ENCODE measurements at places on chromosomes 11 and 22.

- no peak for DNase-seq
Observed at GRCh38 chr11:128095466-128095981, 491.8 kb downstream of the ETS1 start.

GRCh38 chr22:50677493-50678217 lies 5.0 kb downstream of the SHANK3 start:
- no peak for DNase-seq

- DNase-seq: peak; percentile 70
Observed at GRCh38 chr11:58577555-58578135, 1.2 kb upstream of the ZFP91 start.

- DNase-seq: no peak
Observed at GRCh38 chr11:73271936-73272679, at the start of gene P2RY6. TSS of gene P2RY6 (plus strand) at chr11:73272338. CDS start at chr11:73296519, 24,181 bp downstream.

DNA sequence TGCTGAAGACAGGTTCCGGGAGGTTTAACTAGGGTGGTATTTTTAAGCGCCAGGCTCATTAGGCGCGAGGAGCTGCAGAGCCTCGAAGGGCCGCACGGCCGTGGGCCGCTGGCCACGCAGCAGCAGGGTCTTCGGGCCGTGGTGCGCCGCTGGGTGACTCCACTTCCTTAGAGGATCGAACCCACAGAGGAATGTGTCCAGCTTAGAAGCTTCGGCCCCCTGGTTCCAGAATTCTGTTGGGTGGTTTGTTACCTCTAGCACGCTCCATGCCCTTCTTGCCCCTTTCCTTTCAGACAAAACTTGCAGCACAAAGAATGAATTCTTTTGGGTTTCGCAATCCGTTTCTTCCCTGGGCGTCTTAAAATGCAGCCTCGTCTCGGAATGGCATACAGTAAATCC lies 773 bp upstream of the PATL1 start:
- DNase-seq: no peak

DNA sequence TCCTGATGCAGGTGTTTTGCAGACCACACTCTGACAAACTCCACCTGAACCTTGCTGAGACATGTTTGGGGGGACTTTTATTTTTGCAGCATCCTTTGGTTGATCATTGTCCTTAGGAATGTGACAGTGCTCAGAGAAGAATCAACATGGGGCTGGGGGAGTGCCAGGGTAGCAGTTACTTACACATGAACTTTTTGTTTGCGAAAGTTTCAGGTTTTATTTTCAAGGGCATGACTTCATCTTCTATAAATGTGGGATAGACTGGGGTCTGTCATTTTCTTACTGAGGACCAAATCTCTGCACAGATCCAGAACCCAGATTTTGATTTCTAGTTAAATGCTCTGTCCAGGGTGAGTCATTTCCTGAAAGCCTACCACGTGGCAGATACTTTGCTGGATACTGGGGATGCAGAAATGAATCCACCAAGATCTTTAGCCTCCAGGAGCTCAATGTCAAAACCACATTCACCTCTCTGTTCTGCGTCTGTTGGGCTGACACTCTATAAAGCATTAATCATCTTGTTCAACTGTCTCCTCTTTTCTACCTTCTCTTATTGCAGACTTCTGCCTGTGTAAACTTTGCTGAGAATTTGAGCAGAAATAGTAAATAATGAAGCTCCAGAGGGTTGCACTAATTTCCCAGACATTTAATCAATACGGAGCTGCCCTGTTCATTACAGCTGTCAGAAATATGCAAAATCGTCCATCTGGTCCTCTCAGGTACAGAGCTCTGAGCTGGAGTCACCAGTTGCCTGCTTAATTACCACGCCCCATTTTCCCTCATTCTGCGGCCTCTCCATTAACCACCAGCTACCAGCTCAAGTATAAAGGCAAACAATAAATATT lies 387.9 kb downstream of the MIAT start:
- no peak for DNase-seq

- DNase-seq: no peak
Observed at GRCh38 chr11:19890308-19890707, 177.7 kb downstream of the NAV2 start.

DNA sequence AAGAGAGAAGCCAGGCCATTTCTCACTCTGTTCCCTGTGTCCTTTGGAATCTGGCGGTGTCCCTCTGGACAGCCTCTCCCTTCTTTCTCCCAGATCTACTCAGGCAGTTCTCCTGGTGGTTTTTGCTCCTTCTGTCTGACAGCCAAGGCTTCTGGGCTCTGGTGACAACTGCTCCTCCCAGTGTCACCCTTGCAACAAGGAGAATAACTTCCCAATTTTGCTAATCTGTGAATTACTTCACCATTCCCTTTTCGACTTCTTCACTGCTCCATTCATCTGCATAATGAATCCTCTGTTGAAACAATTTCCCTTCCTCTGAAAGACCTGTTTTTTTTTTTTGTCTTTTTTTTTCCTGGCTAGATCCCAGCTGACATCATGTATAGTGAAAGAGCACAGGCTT lies 56.3 kb upstream of the PDE3B start:
- DNase-seq: no peak

DNA sequence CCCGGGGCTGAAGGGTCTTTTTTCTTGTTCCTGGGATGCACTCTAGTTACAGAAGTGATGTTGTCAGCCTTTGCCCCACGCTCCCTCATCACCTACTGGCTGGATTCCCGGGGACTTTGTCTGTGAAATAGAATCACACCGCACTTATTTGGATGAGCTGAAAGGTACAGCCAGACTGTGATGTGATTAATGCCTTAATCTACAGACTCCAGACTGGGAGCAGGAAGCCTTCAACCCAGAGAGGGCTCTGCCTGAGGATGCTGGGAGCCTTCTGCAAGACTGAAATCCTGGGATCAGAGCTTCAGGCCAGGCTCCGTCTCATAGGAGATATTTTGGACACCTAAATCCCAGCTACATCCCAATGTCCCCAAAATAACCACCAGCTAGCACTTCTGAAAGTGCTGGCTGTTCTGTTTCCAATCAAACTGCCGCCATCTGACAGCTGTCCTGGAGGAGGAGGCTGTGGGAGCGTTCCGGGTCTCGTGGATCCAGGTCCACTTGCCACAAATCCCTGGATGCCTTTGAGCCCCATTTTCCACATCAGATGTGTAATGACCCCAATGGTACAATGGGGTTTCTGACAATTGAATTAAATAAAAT lies 688.5 kb downstream of the TBC1D22A start:
- DNase-seq: no peak

DNA sequence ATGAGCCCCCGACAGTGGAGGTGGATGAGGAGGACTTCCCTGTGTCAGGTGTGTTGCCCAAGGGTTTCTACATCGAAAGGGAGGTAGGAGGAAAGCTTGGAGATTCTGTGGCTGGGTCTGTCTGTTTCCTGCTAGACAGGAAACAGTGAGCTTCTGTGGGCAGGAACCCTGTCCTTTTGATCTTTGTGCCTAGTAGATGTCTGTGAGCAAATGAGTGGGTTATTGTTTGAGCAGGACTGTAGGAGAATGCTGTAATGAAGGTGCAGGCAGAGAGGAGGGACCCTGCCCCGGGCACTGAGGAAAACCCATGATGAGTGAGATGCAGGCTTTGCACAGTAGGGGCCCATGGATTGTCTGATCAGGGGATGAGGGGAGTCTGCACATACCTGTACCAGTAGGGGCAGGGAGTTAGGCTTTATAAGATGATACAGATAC lies 14.0 kb downstream of the USP35 start:
- peak; percentile 58 for DNase-seq

- no peak for DNase-seq
Observed at GRCh38 chr11:95451261-95451660, 220.3 kb upstream of the SESN3 start.

DNA sequence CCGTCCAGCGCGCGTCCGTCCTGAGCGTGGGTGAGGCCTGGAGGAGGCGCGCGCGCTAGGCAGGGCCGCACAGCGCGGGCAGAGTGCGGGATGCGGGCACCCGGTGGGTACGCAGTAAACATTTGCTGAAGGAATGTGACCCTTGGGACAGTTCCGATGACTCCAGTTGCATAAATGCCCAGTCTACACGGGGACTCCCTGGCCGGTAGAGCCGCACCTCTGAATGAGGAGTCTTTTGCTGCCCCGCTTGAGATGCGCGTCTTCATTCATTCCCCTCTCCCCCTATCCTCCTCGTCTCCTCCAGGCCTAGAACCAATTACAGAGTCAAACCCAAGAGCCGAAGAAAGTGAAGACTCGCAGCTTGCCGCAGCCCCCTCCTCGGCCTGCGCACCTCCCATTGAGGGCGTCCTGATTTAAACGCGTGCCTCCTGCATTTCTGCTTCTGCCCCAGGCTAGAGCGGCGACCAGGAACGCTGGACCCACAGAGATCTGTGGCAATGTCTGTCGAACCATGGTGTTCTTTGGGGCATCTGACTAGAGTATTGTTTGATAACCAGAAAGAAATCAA lies 729 bp upstream of the CHKB start:
- no peak for DNase-seq

DNA sequence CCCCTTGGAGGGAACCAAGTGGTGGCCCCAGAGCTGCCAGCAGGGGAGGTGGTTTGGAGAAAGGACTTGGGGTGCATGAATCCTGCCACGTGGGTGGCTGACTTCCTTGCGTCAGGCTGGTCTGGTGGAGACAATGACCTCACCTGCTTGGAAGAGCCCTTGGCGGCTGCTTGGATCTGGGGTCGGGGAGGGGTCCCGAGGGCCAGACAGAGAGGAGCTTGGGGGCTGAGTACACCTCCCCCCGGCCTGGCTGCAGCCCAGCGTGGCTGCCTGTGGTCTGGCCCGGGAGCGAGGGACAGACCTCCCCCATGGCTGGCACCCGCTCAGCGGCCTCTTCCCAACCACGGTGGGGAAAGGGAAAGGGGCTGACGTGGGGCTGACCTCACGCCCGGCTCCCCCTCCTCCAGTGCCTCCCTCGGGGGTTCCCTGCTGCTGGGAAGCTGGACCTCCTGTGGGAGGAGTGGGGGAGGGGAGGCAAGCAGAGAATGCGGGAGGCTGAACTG lies 13.8 kb downstream of the LIF start:
- no peak for DNase-seq

DNA sequence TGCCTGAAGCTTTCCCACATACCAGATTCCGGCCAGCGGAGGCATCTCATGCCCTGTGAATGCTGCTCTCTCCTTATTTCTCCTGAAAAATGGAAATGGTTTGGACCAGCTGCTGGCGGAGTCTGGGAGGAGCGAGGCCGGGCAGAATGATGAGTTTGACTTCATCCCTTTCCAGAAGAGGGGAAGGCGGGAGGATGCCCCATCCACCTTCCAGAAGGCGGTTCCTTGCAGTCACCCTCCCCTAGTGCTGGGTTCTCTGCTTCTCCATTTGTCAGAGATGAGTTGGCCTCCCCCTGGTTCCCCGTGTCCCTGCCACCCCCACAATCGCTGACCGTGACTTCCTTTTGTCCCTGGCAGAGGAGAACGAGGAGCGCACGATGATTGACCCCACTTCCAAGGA lies 75.6 kb downstream of the PARVB start:
- DNase-seq: no peak

- no peak for DNase-seq
Observed at GRCh38 chr22:30094804-30095203, 14.5 kb downstream of the HORMAD2 start.

- no peak for DNase-seq
Observed at GRCh38 chr11:43558146-43558545, 122.4 kb upstream of the HSD17B12 start.

DNA sequence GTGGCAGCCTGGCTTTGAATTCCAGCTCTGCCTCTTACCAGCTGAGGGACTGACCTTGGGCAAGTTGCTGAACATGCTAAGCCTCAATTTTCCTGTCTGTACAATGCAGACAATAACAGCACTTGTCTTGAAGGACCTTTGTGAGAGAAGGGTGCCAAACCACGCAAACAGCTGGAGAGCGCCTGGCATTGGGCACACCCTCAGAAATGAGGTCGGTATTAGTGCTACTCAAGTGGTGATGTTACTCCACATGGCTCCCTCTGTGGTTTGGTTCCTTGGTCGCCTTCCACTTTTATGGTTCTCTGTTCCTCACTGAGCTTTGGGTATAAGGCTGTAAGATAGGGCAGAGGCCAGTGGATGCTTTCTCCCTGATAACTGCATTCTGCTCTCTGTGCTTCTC lies 8.2 kb downstream of the UBASH3B start:
- DNase-seq: no peak

DNA sequence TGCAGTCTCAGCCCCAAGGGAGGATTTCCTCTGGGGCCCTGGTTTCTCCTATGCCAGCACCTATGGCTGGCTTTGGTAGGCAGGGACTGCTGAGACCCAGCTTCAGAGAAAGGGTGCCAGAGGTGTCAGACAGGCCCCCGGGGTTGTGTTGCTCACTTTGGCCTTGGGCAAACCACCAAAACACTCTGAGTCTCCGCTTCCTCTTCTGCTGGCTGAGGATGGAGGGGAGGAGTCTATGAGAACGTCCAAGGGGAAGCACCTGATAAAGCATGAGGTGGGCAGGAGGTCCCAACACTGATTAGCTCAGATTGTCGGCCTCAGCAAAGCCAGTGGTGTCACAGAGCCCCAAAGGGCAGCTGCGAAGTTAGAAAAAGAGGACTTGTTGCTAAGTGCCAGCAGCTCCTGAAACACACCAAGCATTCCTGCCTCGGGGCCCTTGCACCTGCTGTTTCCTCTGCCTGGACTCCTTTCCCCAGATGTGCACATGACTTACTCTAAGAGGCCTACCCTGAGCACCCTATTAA lies 10.5 kb downstream of the SMTNL1 start:
- DNase-seq: no peak
